ENCODE measurements at places on chromosomes 11 and 22.
A peak's percentile ranks its signal among the peaks of the same experiment; 100 is the strongest.

DNA sequence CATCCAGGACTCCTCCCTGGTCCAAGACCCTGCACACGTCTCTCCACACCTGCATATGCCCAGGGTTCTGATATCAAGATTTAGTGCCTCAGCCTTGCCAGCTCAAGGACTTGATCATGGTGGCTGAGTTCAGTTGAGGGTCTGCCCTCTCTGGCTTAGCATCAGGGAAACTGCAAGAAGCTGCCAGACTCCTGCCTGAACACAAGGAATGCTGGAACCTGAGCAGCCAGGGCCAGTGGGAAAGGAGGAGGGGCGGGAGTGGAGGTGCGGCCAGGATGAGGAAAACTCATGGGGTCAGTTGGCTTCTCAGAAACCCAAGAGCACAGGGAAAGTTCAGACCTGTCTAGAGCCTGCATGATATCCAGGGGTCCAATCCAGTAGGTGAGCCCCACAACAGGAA, 546.1 kb downstream of the BUD13 start:
- no peak for DNase-seq

- DNase-seq: peak; percentile 62
These were observed 446 bp downstream of the VSTM5 start for GRCh38 chr11:93849751-93850593.

DNA sequence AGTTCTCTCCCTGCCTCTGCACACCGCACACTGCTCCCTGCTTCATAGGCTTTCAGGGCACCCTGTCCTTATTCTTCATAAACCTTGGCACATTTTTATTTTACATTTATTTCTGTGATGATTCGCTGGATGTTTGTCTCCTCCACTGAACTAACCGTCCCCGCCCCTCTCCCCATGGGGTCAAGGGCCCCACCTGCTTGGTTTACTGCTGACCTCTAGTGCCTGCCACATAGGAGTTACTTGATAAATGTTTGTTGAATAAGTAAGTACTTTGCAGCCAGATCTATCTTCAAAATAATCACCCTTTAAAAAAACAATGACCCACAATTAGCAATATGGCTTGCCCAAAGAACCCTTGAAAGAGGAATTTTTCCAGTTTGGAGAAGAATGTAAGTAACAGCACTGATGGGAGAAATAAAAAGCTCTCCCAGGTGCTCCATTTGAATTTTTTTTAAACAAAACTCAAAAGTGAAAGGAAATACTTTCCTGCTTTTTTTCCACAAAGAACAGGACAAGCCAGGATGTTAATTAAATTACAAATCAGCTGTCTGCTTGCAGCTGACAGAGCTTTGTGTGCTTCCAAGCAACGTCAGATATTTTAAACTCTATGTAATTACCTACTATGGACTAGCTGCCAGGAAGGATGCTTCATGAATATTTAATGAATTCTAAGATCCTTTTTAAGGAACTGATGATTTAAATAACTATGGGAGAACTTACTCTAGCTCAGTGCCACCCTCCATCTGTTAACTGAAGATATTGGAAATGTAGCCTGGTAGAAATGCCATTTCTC, 1083.6 kb downstream of the DLG2 start:
- no peak for DNase-seq

DNA sequence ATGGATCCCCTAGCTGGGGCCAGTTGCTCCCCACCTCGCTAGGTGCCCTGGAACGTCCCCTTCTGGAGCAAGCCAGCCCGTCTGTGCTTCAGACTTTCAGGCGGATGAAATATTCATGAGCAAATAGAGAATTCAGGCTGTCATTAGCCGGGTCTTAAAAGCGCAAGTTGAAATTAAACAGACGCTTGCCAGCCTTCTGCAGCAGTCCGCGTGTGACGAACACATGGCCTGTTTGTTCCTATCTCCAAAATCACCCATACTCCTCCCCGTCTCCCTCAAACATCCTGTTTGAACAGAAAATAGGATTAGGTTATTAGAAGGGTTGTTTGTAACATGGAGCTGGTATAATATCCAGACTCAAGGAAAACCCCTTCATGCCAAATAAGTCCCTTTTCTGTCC, 38.7 kb downstream of the MYO18B start:
- no peak for DNase-seq

- DNase-seq: no peak
These were observed 1.6 kb downstream of the CPT1A start for GRCh38 chr11:68839911-68840641.

DNA sequence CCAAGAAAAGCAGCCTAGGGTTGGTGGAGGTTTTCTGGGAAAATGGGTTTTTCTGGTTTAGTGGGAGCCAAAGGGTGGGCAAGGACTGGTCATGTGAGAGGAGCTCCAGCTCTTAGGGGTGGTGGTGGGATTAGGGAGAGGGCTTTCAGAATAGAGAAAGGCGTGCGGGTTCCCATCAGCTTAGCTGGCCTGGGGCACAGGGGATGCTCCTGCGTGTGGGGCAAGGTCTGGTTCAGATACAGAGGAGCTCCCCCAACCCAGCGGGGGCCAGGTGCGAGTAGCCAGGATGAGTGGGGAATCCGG, 644 bp downstream of the TMEM134 start:
- no peak for DNase-seq

- DNase-seq: no peak
These were observed 89.3 kb downstream of the PRR5L start for GRCh38 chr11:36385121-36385970.

- DNase-seq: no peak
These were observed 25.0 kb upstream of the YPEL1 start for GRCh38 chr22:21760640-21761039.

GRCh38 chr22:24843048-24843447, 37.0 kb downstream of the SGSM1 start:
- no peak for DNase-seq

DNA sequence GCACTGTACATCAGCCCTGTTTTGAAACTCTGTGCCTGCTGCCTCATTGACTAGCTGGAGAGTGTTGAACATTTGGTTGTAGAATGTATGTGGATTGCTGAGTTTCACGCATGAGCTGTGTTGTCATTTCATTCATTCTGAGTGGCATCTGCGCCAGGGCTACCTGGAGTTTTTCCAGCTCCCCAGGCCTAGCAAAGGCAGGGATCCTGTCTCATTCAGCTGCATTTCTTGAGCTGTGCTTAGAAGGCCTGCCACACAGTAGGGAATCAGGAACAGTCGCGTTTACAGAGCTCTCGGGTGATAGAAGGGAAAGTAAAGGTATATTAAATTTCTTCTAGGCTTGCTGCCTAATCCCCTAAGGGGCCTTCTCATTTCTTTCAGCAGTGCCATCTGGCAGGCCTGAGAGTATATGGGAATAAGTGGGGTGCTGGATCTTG, 44.3 kb downstream of the PTPRJ start:
- no peak for DNase-seq

GRCh38 chr22:30436196-30436595, 10.6 kb downstream of the MTFP1 start:
- DNase-seq: no peak

DNA sequence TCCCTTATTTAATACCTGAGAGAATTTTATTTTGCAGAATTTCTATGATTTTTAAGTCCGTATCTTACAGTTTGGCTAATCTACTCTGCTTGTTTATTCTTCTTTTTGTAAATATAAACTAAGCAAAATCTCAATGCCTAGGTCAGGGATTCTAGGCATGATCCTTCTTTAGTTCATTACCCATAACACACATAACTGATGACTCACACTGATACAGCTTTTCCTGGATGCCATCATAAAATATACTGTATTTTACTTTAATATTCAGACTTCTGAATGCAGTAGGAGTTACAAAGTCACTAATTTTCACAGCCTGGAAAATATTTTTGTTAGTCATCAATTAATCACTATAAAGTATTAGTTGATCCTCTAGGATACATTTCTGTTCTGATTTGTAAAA, 898.2 kb upstream of the RAG2 start:
- DNase-seq: no peak

- DNase-seq: no peak
These were observed 627.7 kb downstream of the OPCML start for GRCh38 chr11:132904607-132905006.

GRCh38 chr11:130165601-130166456, 6.2 kb downstream of the ST14 start:
- no peak for DNase-seq

- no peak for DNase-seq
These were observed 214.7 kb downstream of the TENM4 start for GRCh38 chr11:79226126-79226525.

- no peak for DNase-seq
These were observed 28.0 kb downstream of the MOB2 start for GRCh38 chr11:1458340-1459218.

DNA sequence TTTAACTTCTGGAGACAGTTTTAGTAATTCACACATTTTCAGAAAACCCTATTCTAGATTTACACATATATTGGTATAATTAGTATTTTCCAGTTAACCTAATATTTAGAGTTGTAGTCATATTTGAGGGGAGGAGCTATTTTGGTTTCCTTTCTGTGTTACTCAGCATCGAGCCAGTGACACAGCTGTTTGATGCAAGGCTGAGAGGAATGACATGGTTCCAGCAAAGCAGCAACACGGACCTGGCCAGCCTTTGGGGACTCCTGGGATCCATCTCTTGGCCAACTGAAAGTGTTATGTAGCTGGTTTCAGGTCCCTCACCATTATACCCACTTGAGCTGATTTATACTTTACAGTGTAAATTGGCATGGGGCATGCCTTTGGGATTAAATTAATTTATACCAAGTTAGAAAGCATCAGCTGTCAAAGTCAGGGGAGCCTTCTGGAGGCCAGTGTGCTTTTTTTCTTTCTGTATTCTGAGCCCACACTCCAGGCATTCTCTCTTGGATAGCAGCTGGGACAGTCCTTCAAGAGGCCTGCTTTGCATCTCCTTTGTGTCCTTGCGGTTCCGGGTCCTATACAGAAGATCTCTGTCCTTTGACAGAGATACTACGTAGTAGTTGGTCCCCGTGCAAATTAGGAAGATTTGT, 91.3 kb upstream of the SLC25A18 start:
- DNase-seq: no peak

DNA sequence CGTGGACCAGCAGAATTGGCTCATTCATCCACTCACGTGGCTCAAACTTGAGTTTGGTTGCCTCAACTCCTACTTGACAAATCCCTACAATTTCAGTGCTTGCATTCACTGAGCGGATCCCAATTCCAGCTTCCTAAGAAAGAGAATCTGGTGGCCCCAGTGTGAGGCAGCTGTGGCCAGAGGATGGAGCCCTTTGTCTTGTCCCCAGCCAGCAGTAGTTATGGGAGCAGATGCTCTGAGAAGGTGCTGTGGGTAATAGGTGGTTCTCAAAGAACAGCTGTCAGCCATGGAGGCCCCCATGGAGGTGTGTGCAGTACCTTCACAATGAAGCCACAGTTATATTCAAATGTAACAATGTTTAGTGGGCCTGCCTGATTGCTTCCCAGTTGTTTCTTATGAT, 39.3 kb downstream of the KREMEN1 start:
- no peak for DNase-seq

DNA sequence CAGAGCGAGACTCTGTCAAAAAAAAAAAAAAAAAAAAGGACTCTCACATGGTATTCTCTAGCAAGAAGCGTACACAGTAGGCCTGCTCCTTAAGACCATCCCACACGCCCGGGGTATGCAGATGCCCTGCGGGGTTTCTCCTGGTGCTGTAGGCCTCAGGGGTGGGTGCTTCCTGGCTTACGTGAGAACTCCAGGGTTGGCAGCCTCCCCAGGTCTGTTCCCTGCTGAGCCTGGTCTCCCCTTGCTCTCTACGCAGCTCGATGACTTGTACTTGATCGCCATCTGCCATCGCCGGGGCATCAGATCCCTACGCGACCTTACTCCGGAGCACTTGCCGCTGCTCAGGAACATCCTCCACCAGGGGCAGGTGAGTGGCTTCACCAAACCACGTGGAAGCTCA, 12.4 kb upstream of the ST3GAL4 start:
- DNase-seq: no peak

DNA sequence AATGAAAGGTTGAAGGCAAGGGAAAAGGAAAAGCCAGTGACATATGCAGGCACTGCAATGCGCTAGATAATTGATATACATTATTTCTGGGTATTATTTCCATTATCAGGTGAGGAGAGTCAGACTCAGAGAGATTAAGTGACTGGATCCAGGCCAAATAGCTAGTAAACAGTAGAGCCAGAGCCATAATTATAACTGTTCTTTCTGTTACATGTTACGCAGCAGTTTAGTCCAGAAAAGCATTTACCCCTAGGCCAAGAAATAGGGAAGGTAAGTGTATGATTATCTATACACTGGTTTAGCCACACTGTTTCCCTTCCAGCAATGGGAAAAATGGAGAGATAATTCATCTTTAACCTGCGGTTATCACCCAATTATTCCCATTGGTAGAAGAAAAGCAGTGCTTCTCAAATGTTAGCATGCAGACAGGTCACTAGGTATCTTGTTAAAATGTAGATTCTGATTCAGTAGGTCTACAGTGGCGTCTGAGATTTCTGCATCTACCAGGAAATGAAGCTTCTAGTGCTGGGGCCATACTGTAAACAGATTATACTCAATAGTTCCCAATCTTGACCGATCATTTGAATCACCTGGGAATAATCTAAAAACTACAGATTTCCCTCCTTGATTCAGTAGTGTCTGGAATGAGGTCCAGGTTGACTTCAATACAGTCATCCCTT, 69.4 kb downstream of the RBFOX2 start:
- DNase-seq: no peak

DNA sequence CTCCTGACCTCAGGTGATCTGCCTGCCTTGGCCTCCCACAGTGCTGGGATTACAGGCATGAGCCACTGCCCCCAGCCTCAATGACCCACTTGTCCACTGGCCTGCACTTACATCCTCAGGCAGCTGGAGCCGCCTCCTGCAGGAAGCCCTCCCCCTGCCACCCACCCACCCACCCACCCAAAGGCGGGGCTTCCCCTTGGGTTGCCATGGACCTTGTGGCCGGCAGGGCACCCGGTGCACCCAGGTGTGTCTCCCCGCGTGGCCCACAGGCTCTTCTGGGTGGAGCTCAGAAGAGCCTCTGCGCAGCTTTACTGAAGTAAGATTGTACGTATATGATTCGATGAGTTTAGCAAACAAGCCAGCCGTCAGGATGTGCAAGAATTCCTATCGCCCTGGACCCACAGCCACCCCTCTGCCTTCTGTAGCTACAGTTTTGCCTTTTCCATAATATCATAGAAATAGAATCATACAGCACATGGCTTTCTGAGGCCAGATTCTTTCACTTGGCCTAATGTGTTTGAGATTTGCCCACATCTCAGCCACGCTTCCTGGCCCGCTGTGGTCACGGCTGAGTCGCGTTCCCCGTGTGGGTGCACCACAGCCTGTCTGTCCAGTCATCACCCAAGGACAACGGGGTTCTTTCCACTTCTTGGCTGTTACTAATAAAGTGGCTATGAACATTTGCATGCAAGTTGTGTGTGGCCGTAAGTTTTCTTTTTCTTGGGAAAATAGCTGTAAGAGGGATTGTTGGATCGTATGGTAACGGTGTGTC, 5.3 kb upstream of the BRSK2 start:
- DNase-seq: no peak

DNA sequence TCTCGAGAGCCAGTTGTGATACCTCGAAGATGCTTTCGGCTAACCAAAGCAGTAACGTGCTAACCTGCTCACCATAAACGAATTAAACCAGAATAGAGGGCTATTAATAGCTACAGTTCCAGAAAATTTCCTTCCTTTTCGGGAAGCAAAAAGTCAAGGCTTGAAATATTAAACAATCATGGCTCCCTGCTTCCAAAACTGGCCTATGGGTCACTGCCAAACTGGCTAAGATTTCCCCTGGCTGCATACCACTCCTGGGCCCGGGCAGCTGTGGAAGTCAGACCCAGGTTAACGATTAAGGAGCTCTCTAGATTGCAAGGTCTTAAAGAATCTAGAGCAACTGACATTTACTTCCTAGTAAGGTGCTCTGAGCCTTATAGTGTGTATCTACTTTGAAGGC, 1.7 kb downstream of the AMOTL1 start:
- DNase-seq: no peak
